CD4-positive, alpha-beta T cell treated with Interleukin-1 beta for 1 hour (primary cell): ENCODE measurements at places on chromosomes 6 and 20.

GRCh38 chr20:24422091-24422760 lies 47.2 kb upstream of the SYNDIG1 start:
- DNase-seq, result no peak

- no peak for DNase-seq
Observed at GRCh38 chr6:75397656-75398465, 95.7 kb downstream of the FILIP1 start.

DNA sequence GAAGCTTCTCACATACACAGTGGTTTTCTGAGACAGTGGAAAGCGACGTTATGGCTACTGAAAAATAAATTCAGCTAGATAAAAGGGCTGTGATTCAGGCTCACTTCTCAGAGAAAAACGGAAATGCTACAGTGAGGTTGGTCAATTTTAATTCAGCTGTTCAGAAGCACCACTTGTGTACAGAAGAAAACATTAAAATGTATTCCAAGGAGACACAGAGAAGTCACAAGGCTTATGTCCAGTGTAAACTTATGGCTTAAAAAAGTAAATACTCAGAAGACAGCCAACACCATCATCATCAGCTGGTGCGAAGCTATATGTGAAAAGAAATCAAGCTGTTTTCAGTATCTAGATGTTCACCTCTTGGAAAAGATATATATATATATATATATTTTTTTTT lies 68.6 kb downstream of the ABHD12 start:
- no peak for DNase-seq

GRCh38 chr6:124986164-124986563 lies 23.9 kb downstream of the RNF217 start:
- DNase-seq, result no peak

- no peak for DNase-seq
Observed at GRCh38 chr20:62064770-62065673, 659 bp downstream of the TAF4 start.

DNA sequence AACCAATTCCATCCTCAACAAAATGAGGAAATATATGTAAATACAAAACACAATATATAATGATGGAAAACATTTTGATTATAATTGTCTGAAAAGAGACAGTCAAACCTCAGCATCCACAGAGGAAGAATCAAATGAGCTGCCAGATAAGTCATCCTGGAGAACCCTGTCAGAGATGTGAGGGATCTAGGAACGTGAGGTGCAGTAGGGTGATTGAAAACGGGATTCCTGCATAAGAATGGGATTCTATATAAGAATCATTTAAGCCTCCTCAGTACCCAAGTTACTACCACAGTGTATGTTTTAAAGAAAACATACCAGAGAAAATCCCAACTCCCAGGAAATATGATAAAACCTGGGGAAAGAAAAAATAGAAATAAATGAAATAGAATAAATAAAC lies 690.5 kb downstream of the FRK start:
- no peak for DNase-seq

GRCh38 chr6:17432356-17432755 lies 39.0 kb downstream of the CAP2 start:
- DNase-seq, result no peak

DNA sequence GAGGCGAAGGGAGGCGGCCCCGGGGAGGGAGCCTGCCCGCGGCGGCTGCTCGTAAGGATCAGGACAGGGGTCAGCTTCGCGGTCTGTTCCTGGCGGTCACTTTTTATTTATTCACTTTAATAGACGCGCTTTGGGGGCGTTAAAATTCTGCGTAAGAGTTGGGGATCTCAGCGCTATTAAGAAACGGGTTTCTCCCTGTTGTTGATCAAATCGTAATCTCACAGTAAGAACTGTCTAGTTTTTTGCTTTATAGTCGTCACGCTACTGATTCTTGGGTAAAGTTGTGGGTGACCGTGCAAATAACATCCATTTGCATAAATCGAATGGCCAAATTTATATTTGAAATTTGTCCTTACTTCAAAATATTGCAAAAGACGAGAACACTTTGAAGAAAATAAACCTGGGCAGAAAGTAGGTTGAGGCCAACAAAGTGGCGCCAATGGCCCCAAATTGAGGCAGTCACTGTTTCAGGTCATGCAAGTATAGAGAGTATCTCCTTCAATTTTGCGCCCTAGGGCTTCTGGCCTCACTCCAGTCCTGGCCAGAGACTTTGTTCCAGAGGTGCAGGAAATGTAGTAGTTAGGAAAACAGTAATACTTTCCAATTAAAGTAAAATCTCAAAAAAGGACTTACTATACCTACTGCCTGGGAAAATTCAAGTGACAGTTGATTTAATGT lies 963 bp upstream of the RMND1 start:
- no peak for DNase-seq

DNA sequence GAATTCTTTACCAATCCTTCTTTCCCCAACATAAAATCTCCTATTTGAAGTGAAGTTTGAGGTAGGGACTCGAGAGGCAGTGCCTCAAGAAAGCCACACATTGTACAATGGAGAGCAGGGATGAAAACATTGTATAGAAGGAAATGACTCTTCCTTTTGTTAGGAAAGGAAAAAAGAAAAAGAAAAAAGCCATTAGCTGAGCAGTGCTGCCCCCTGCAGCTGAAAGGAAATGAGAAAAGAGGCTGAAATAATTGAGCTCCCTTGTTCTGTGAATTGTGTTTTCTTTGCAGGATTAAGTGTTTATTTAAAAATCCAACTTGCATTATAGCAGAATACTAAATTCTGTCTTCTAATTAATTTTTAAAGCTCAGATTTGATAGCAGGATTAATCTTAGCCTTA lies 162.9 kb upstream of the SASH1 start:
- DNase-seq, result no peak

DNA sequence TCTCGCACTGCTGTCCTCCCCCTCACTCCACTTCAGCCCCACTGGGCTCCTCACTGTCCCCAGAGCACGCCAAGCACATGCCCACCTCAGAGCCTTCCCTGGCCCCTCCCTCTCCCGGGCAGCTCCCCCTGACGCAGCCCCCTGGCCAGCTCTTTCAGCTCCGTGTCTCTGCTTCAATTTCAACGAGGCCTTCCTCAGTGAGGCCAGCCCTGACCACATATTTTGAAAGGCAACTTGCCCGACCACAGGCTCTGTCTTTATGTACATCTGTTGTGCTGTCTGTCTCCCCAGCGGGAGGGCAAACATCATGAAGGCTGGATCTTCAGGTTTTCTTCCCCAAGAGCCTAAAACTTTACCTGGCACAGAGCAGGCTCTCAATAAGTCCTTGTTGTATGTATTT lies 44.6 kb downstream of the JPH2 start:
- DNase-seq, result no peak

DNA sequence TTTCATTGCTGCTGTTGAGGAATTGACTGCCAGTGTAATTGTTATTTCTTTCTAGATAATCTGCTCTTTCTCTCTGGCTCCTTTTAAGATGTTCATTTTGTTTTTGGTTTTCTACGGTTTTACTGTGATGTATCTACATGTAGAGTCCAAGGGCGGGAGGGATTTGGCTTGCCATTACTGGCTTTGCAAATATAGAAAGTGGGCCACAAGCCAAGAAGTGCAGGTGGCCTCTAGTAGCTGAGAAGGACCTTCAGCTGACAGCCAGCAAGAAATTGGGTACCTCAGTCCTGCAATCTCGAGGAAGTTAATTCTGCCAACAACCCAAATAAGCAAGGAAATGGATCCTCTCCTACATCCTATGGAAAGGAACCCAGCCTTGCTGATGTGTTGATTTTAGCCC lies 42.8 kb upstream of the GLP1R start:
- DNase-seq, result no peak

DNA sequence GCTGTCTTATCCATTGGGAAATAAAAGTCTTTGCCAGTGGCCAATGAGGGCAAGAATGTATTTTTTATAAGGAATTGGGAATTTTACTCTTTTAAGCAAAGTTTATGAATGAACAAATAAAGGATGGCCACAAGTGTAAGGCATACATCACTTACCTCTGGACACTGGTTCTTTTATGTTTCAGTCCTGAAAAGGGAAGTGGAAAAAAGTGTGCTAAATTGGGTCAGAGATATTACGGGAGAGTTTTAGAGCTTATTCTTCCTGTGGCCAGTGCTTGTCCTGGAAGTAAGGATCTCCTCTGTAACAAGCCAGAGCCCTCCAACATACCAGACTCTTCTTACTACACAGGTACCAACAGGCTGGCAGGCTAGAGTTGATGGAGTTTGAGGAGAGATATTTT lies 22.5 kb upstream of the RIPK1 start:
- DNase-seq, result no peak

DNA sequence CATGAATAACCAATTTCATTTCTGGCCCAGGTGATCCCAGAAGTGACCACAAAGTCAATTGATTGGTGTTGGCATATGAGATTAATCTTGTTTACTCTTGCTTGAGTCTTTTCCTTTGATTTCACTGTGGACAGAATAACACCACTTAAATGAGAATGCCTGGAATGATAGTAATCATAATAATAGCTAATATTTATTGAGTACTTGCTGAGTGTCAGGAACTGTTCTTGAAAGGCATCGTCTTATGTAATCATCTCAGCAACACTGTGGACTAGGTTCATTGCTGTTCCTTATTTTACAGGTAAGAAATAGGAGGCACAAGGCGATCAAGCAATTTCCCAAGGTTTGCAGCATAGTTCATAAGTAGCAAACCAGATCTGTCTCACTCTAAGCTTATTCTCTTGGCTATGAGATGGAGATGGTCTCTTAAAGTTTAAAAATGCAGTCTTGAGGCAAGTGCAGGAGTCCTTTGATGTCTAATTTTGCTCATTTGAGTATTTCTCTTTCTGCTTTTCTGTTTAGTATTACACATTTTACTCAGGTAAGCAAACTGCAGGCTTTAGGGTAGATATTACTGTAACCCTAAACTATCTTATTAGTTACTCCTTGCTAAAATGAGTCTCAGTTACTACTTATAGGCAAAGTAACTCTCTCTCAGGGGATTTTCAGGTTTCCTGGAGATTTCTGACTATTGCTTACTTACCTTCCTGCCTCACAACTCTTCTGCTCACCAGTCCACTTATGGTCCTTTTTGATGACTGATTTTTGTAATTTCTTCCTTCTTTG lies 6.3 kb downstream of the ADGRG6 start:
- DNase-seq, result no peak

- DNase-seq, result no peak
Observed at GRCh38 chr6:93731306-93731705, 311.9 kb upstream of the EPHA7 start.

DNA sequence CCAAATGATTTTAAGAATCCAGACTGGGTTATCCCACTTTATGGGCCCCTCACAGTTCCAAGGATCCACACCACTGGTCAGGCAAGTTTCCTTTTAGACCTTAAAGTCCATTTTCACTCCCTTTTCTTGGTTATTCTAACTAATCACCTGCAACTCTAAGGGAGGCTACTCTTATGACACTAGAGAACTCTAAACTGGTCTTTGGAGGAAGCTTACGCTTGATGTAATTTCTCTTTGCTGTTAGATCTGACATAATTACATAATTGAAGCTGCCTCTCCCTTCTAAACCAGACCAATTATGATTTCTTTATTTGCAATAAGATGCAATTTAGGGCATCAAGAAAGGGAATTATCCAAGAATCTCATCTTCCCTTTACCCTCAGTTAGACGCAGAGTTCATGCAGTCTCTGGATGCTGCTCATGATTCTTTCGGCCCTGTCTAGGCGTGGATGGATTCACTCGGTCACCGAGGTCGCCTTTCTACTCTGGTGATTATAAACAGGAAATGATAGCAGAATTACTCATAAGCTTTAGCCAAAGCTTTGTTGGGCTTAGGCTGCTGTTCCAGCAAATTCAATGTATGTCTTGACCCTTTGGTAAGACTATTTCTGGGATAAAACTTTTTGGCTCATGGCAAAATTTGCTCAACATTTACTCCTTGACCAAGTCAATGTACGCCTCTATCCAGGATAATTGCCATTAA lies 166.4 kb upstream of the PRND start:
- no peak for DNase-seq

GRCh38 chr20:50721881-50722281 lies 9.5 kb upstream of the PARD6B start:
- DNase-seq, result no peak

- no peak for DNase-seq
Observed at GRCh38 chr6:34082864-34083626, 62.8 kb downstream of the GRM4 start.

GRCh38 chr6:151322570-151322969 lies 68.8 kb downstream of the ZBTB2 start:
- no peak for DNase-seq

DNA sequence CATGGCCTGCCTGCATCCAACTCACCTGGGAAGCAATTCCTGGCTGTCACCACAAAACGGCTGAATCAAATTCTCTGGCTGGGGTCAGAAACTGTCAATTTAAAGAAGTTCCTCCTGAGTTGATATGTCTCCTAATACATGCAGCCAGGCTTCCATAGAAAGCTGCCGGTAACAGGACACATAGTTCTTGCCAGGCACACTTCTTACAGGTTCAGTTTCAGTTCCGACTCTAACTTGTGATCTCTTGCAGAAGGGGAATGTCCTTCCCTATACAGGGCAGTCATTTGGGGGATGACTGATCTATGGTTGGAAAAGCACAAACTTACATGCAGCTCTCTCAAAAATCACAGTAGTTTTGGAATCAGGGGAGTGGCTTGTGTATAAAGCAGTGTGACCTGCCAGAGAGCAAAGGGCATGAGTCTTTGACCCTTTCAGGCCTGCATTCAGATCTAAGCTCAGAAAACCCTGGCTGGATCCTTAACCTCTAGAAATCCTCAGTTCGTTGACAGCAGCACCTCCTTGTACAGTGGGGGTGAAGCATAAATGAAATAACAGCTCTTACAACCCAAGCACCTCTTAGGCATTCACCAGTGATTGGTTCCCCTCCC lies 195.6 kb downstream of the SCP2D1 start:
- no peak for DNase-seq

- no peak for DNase-seq
Observed at GRCh38 chr6:21941926-21942325, 348.4 kb downstream of the SOX4 start.

DNA sequence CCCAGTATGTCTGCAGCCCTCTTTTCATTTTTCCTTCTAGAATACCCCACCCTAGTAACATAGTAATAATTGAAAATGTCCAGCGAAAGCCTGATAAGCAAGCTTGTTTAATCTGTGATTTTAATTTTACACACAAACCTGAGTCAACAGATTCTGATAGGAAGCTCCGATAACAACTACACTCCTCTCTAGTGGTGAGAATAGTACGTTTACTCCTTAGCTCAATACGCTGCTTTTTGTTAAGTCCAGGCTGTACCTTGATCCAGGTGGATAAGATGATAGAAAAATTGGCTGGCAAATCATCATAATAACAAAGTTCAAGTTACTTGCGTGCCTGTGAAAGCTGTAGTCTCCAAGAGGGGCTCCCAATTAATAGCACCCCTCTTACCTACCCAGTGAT lies 25.5 kb upstream of the DCBLD1 start:
- no peak for DNase-seq

- DNase-seq, result no peak
Observed at GRCh38 chr6:111263837-111264236, 176.5 kb downstream of the SLC16A10 start.
